ENCODE measurements at places on chromosomes 7 and 10.

DNA sequence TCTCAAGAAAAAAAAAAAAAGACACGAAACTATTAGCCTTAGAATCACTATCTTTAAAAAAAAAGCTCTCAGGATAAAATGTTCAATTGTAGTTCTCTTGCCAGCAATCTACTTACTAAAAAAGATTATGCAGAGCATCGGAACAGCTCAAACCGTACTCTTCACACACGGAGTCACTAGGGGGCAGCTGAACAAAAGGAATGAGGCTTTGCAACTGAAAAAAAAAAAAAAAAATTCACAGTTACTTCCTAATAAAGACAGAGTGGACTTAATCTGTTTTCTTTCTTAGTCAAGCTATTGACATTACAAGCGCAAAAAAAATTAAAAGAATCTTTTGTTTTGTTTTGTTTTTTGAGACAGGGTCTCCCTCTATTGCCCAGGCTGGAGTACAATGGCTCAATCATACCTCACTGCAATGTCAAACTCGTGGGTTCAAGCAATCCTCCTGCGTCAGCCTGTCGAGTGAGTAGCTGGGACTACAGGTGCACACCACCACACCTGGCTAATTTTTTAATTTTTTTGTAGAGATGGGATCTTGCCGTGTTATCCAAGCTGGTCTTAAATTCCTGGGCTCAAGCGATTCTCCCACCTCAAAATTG is 11.5 kb downstream of the PMS2 start:
- peak; percentile 49 for DNase-seq

DNA sequence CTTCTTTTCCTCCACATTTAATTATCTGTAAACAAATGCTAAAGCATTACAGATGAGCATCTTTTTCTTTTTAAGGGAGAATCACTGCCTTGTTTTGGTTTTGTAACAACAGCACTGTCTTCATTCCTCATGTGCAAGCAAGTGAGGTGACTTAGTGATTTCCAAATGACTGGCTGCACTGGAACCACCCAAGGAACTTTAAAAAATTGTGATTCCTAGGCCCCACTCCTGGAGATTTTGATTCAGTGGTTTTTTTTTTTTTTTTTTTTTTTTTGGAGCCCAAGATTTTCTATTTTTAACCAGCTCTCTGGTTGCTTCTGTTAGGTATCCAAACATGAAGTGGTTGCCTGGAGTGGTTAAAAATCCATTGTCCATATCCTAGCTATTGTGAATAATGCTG is 176.2 kb downstream of the LRMDA start:
- no peak for DNase-seq

DNA sequence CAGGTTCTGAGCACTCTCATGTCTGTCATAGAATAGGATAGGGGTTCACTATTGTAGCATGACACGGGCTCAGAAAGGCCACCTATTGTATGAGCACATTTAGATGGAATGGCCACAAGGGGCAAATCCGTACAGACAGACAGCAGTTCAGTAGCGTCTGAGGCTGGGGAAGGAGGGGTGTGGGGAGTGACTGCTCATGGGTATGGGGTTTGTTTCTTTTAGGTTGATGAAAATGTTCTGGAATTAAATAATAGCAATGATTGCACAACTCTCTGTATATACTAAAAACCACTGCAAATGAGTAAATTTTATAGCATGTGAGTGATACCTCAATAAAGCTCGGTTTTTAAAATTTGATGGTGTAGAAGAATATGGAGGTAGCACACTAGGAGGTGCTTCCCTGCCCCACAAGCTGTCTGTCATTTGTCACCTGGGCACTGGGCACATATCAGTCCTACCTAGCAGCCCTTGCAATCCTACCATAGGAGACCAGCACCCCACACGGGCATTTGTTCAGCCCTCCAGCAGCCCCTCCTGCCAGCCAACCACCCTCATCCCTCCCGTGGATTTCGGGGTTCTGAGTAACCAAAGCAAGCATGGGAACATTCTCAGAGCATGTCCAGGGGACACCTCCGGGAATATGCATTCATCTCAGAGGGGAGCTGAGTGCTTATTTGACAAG is 35.2 kb downstream of the KCNMA1 start:
- no peak for DNase-seq

- no peak for DNase-seq
These were observed 109.5 kb downstream of the ADCY1 start for GRCh38 chr7:45683556-45684148.

DNA sequence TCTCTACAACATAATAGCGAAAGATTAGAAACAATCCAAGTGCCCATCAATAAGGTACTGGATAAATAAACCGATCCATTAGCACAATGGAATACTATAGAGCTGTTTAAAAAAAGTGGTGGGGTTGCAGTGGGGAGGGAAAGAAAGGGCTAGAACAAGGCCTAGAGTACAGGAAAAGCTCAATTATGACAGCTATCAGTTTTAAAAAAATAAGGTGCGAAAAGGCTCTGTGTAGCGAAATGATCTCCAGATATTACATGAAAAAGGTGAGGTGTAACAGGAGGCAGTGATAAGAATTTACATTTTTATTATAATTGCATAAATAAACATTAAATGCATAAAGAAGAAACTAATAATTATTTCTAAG is 30.8 kb downstream of the CYTH3 start:
- no peak for DNase-seq

DNA sequence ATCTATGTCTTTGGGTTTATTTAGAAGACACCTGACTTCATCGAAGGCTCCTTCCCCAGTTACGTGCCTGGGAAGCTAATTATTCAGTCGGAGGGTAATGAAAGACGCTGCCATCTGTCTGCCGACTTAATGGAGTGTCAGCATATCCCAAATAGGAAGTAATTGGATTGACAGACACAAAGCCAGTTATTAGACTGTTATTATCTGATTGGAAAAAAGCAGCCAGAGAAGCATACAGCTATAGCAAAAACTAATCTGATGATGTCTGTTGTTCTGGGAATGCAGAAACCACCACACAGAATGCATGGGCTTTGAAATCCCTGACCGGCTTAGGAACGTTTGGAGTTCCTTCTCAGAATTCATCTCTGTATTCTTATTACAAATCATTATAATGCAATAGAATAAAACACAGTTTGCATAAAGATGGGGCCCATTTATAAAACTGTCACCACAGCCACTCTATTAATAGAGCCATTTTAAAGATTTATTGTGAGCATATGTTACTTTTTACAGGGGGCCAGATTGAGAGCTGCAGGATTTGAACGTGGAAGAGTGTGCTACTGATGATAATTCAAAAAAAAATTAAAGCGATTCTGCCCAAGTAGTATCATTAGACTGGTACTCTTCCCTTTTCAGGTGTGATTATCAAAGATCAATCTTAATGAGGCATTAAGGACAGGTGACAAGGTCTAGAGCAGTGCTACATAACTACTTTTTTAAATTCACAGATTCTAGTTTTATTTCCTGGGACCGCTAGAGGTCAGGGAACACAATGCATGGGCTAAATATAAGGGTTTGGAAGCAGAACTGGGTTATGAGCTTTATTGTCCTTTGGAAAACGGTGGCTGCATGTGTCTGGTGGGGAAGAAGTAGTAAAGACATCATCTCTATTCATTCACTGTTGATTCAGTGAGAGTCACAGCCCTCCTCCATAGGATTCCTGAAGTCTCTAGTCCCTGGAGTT is 330.1 kb upstream of the LRGUK start:
- no peak for DNase-seq
